Activated T-helper 9 cell treated with anti-CD3 and anti-CD28 coated beads, Interleukin-2, amount 50 U/mL, for 16 hours (primary cell): ENCODE measurements at places on chromosomes 3 and 15.

- DNase-seq: no peak
These were observed 124.4 kb upstream of the GAP43 start for GRCh38 chr3:115498898-115499297.

DNA sequence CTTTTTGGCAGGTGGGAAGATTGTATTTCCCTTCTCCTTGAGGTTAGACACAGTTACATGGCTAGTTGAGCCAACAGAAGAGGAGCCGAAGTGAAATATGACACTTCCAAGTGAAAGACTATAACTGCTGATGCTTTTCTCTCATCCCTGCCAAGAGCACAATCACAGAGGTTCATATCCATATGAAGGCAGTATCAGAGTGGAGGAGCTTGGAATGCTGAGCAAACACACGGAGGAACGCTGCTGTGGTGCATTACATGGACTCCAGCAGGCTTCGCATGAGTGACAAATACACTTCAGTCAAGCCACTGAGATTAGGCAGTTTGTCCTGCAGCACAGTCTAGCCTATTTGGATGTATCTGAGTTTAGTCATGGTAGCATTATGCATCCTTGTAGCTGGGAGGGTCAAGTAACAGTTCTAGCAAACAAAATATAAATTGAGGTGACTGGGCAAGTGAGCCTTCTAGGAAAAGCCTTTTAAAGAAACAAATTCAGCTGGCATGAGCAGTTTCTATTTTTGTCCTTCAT, 5.4 kb downstream of the IQCF6 start:
- no peak for DNase-seq

GRCh38 chr3:29156086-29156715, 124.7 kb upstream of the RBMS3 start:
- no peak for DNase-seq

GRCh38 chr15:23387621-23388190, 33.2 kb downstream of the GOLGA8S start:
- DNase-seq: no peak

DNA sequence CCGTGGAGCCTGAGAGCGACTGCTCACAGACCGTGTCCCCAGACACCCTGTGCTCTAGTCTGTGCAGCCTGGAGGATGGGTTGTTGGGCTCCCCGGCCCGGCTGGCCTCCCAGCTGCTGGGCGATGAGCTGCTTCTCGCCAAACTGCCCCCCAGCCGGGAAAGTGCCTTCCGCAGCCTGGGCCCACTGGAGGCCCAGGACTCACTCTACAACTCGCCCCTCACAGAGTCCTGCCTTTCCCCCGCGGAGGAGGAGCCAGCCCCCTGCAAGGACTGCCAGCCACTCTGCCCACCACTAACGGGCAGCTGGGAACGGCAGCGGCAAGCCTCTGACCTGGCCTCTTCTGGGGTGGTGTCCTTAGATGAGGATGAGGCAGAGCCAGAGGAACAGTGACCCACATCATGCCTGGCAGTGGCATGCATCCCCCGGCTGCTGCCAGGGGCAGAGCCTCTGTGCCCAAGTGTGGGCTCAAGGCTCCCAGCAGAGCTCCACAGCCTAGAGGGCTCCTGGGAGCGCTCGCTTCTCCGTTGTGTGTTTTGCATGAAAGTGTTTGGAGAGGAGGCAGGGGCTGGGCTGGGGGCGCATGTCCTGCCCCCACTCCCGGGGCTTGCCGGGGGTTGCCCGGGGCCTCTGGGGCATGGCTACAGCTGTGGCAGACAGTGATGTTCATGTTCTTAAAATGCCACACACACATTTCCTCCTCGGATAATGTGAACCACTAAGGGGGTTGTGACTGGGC, 7.3 kb downstream of the FAM131A start:
- DNase-seq: no peak

DNA sequence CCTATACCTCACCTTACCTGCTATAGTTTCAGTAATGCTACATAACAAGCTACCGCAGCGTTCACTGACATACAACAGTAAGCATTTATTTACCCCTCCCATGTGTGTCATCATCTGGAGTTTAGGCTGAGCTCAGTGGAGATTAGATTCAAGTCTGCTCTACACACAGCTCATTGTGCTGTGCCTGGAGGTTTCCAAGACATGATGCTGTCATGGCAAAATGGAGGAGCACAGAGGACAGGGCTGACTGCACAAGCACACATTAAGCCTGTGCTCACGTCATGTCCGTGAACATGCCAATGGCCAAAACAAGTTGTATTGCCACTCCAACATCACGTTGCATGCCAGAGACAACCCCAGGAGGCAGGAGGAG, 333.8 kb upstream of the TRIM42 start:
- DNase-seq: no peak

- no peak for DNase-seq
These were observed 22.3 kb upstream of the RETNLB start for GRCh38 chr3:108779496-108779895.

GRCh38 chr3:111695636-111696117, 100.5 kb upstream of the ZBED2 start:
- DNase-seq: no peak

DNA sequence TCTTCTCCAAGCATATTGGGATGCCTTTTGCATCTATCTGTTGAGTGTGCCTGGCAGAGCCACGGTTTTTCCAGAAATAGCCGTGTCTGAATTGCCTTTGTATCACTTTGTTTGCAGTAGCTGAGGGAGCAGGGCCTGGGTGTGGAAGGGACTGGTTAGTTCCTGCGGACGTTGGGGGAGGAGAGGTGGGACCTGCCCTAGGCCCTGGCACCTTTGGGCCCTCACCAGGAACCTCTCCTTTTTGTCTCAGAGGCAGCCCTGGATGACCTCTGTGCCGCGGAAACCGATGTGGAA, 18.6 kb downstream of the ATRIP start:
- DNase-seq: no peak

GRCh38 chr3:190597291-190597690, 83.4 kb downstream of the IL1RAP start:
- DNase-seq: no peak

DNA sequence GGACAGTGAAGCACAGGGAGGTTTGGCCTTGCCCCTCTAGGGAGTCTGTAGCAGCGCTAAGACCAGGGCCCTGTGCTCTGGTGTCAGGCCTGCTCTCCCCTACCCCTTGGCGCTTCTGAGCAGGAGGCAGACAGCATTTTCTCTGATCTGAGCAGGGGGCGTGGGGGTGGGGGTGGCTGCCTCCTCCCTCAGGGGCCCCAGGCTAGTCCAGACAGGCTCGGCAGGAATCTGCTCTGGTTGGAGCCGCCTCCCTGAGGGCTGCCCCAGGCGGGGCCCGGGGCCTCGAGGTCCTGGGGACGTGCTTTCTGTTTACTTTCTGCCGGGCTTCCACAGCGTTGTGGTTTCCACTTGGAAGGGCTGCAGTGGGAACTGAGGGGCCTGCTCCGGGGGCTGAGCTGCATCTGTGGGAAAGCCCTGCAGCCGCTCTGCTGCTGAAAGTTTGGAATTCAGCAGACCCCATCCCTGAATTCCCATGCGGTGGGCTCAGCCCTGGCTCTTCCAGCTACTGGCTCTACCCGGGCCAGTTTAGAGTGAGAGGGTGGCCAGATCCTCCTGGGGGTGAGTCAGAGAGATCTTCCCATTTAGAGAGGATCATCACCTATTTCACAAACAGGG, 105.4 kb downstream of the LINGO1 start:
- no peak for DNase-seq

DNA sequence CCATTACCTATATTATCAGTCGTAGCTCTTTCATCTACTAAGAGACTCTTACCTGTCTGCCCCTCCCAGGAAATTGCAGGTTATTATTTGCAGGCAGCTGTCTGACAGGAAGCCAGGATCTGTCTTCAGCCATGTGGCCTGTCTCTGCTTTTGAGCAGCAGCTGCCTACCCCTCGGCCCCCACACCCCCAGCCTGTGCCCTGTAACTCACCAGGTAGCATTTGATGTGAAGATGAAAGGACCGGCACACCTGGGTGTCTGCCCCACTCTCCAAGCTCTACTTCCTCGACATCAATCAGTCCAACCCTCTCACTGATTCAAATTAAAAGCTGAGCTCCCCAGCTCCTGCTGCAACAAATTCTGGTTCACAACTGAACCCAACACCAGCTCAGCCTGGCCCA, 197.2 kb upstream of the CTNNB1 start:
- no peak for DNase-seq

GRCh38 chr15:45529613-45530012, 7.1 kb upstream of the SLC30A4 start:
- DNase-seq: no peak

DNA sequence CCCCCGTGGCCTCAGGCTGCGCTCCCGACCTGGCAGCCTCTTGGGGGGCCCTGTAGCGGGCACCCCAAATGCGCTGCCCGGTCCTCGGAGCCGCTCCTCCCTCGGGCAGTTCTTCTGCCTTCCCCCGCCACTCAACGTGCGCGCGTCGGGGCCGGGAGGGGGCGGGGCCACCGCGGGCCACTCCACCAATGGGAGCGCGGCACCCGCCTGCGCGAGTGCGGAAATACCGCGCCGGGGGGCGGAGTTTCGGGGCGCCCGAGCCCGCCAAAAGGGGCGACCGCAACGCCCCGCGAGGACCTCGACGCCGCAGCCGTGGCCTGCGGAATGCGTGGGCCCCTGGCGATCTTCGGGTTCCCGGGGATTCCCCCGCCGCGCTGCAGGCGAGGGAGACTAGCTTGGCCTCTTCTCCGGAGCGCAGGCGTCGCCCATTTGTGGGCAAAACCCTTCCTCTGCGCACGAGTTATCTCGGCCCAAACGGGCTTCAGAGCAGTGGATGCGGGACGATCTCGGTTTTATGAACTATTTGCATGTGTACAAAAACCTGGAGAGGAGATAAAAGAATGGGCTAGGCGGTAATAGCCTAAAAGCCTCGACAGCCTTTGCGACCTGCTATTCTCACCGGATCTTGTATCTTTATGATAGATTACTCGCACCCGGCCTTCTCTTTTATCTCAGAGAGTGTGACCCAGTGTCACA, at the start of gene TASOR:
TASOR (minus strand) TSS at position 144 of the 696 bp plus-strand sequence. CDS start 259 bp downstream, outside the sequence.
- DNase-seq: peak; percentile 85

GRCh38 chr3:128579927-128580326, 70.7 kb downstream of the RPN1 start:
- no peak for DNase-seq

DNA sequence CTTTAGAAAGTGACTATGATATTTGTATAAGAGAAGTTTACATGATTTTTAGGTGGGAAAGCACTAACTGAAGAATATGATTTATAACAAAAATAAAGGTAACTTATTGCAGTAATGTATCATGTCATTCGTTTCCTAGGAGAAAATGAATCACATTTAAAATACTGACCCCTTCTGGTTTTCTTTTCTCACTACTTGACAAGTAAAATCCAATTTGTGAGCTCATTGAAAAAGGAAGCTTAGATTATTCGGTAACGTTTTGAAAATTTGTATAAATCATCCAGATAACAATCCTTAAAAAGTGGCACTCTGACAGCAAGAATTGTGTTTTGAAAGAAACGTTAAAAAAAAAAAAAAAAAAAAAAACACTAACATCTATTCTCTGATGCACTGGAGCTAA, 39.0 kb downstream of the NSUN3 start:
- DNase-seq: no peak

GRCh38 chr15:54990793-54991192, 205.9 kb downstream of the RSL24D1 start:
- no peak for DNase-seq

DNA sequence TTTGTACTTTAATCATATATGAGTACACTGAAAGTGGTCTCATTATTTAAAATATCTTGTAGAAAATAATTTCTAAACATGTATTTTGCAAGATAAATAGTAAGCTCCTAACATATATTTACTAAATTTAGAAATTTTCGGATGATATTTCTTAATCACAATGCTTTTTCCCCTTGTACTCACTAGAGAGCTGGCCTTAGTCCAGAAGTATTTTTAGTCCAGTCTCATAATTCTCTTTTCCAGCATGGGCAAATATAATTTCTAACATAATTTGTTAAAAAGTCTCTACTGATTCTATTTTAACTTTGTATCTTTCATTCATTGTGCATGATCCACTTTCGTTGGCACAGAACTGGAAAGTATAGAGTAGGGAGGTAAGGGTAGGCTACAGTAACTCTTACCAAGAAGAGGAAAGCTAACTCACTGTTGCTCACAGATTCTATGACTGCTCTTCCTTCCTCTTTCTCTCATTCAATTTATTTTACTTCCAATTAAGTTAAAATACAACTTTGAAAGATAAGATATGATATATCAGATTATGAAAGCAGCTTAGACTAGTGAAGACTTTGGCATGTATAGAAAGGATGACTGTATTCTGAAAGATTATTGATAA, 39.3 kb downstream of the FGF7 start:
- no peak for DNase-seq

GRCh38 chr15:59280855-59281254, 74.2 kb downstream of the LDHAL6B start:
- no peak for DNase-seq

- no peak for DNase-seq
These were observed 31.7 kb upstream of the NTRK3 start for GRCh38 chr15:88288206-88288605.

GRCh38 chr3:30156586-30157498, 449.6 kb upstream of the TGFBR2 start:
- DNase-seq: no peak

GRCh38 chr3:121660356-121661171, at the start of gene HCLS1:
Gene HCLS1 (minus strand): TSS chr3:121660903. CDS start chr3:121658347, 2,556 bp downstream.
- DNase-seq: peak; percentile 58

- DNase-seq: no peak
These were observed 78.8 kb upstream of the CNTN3 start for GRCh38 chr3:74693251-74693650.

GRCh38 chr3:134360046-134360445, 14.2 kb downstream of the AMOTL2 start:
- no peak for DNase-seq

GRCh38 chr15:68843425-68844311, 23.0 kb upstream of the ANP32A start:
- DNase-seq: peak; percentile 6

GRCh38 chr3:69051756-69052471, at the start of gene TMF1:
Gene TMF1 (minus strand): TSS chr3:69052333. CDS start chr3:69052086, 247 bp downstream.
- peak; percentile 95 for DNase-seq

GRCh38 chr3:165195241-165195639, 944 bp downstream of the SLITRK3 start:
- no peak for DNase-seq

GRCh38 chr3:187812496-187812895, 67.2 kb upstream of the BCL6 start:
- no peak for DNase-seq

- no peak for DNase-seq
These were observed 139.4 kb downstream of the RPLP1 start for GRCh38 chr15:69591905-69592508.

DNA sequence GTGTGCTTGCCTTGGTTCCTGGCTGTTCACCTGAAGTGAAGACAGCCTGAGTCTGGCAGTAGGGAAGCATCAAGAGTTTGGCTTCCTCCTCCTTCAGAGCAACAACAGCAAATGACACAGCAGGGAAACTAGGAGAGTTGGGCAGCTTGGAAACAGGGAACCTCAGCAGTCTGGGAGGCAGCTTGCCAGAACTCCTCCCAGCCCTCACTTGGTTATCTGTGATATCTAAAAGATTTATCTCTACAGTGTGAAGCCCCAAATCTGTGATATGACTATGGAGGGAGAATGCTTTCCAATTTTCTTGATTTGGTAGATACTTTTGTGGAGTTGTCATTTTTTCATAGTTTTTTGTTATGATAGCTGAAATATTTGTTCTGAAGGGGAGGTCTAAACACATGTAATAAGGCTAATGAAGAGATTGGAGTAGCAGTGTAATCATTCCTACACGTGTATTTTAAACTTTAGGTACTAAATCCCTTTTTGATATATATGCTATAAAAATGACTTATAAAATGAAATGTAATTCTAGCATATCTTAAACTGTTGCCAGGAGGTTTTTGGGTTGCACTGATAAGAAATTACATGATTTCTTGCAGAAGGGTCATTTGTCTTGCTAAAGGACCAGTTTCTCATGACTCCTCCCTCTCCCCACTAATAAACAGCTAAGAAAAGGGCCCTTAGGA, 20.8 kb downstream of the UBE2E1 start:
- no peak for DNase-seq
